HepG2 (cell line): ENCODE measurements at places on chromosomes 16 and 17. TPM values are rescaled to one million over a fixed set of nuclear protein-coding genes. Genes with fewer than 3 reads are reported as not detected.

- DNase-seq: peak; percentile 63
These were observed 480 bp downstream of the TXNL4B start for GRCh38 chr16:72092832-72093447.

DNA sequence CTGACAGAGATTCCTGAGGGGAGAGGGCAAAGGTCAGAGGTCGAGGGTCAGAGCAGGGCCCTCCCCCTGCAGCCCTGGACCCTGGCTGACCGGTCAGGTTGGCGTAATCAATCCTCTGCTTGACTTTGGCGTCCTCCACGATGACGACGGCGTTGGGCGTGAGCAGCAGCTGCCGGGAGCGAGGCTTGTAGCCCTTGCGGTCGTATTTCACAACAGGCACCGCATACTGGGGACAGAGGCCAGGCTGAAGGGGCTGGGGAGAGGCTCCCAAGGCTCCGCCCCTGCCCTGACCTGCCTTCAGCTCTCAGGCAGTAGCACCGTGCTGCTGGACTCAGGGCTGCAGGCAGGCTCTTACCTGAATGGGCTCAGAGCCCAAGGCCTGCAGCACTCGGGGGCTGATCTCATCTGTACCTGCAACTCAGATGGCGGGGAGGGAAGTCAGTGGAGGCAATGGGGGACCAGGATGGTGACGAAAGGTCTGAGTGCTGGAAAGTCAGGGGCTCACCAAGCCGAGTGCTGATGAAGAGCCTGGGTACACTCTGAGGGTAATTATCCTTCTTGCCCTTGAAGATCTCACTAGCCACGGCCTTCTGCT, 12.0 kb upstream of the CRK start:
- DNase-seq: peak; percentile 92

- peak; percentile 72 for DNase-seq
These were observed 19.3 kb downstream of the DHODH start for GRCh38 chr16:72027669-72028378.

- no peak for DNase-seq
These were observed 114.0 kb upstream of the METRNL start for GRCh38 chr17:82965371-82965770.

- DNase-seq: peak; percentile 56
These were observed 79.8 kb upstream of the TBC1D3K start for GRCh38 chr17:37844158-37844976.

DNA sequence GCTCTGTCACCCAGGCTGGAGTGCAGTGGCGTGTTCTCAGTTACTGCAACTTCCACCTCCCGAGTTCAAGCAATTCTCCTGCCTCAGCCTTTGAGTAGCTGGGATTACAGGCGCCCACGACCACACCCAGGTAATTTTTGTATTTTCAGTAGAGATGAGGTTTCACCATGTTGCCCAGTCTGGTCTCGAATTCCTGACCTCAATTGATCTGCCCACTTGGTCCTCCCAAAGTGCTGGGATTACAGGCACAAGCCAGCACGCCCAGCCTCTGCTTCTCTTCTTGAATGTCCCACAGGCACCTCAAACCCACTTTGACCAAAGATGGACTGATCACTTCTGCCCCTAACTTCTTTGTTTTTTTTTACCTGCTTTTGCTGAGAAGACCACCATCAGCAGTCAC, 4.6 kb upstream of the ARL5C start:
- no peak for DNase-seq

DNA sequence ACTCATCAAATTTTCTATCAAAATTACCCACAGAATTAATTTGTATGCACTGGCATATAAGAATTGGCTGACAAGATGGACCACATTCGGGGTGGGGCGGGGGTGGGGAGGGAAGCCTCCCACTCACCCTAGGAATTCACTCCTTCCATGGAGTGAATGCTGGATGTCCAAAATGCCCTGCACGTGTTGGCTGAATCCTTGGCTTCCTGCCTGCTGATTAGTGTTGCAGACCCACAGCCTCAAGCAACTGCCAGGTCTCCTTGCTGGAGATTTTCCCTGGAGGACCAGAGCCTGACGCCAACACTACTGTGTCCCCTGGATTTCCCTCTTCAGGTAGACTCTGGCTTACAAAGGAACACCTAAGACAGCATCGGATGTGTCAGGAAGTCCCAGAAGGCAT, 575.7 kb upstream of the CDH11 start:
- no peak for DNase-seq

- DNase-seq: no peak
These were observed 128.2 kb downstream of the CLEC16A start for GRCh38 chr16:11072420-11073153.

DNA sequence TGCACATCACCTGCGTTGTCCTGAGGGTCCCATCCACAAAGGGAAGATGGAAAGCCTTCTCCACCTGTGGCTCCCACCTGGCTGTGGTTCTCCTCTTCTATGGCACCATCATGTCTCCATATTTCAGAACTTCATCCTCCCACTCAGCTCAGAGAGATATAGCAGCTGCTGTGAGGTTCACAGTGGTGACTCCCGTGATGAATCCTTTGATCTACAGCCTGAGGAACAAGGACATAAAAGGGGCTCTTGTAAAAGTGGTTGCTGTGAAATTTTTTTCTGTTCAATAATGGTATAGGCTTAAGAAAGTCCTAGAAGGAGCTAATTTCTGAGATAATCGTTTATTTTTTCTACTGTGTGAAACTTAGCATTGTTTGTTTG, 18.7 kb downstream of the ZNF200 start:
- no peak for DNase-seq

GRCh38 chr16:12143447-12144172, 167.1 kb downstream of the SNX29 start:
- DNase-seq: no peak

GRCh38 chr17:71966459-71967313, 154.1 kb upstream of the SOX9 start:
- DNase-seq: no peak

DNA sequence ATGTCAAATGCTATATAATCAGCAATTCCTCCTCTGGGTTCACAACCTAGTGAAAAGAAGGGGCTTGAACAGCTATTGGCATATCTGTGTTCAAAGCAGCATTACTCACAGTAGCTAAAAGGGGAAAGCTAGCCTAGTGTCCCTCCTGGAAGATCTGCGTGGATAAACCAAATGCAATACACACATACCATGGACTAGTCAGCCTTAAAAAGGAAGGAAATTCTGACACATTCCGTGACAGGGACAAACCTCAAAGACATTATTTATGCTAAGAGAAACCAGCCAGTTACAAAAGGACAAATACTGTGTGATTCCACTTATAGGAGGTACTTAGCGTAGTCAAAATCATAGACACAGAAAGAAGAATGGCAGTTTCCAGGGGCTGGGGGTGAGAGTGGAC, 90.1 kb downstream of the XYLT1 start:
- no peak for DNase-seq

GRCh38 chr17:75896415-75897159, at the start of gene TRIM65:
Gene TRIM65 (minus strand): TSS chr17:75896951. CDS start chr17:75896937, 14 bp downstream.
- peak; percentile 56 for DNase-seq

- DNase-seq: peak; percentile 97
These were observed 11.2 kb upstream of the CPSF4L start for GRCh38 chr17:73272906-73273218.

- no peak for DNase-seq
These were observed 14.8 kb downstream of the TLE7 start for GRCh38 chr16:71426880-71427615.

GRCh38 chr16:3717235-3718018, at the start of gene TRAP1:
Gene TRAP1 (minus strand): TSS chr16:3717524. CDS start chr16:3717508, 16 bp downstream.
- DNase-seq: peak; percentile 50

- no peak for DNase-seq
These were observed 3.5 kb upstream of the SPATA2L start for GRCh38 chr16:89705006-89705405.

GRCh38 chr16:4380119-4381063, 8.7 kb downstream of the VASN start:
- no peak for DNase-seq

GRCh38 chr17:63277629-63278028, 168.5 kb downstream of the CYB561 start:
- no peak for DNase-seq

DNA sequence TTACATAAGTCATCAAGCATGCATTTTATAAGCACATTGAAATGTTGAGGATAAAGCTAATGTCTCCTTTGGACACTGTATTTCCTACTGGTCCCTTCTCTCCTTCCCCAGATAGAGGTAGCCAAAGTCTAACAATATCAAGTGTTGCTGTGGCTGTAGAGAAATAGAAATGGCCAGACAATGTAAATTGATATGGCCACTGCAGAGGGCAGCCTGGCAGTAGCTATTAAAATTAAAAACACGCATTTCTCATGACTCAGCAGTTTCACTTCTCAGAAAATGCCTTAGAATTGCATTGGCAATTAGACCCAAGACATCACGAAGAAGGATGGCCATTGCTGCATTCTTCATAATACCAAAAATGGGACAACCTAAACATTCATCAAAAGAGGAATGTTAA, 46.8 kb upstream of the MRTFB start:
- no peak for DNase-seq

GRCh38 chr17:37830151-37830993, 85.5 kb upstream of the HNF1B start:
- DNase-seq: peak; percentile 97

Gene GPRC5C
- 300 and 407 TPM in 2 replicates for polyA plus RNA-seq

Gene P2RX5
- polyA plus RNA-seq: 1.0 and 1.7 TPM in 2 replicates

Gene BPTF
- 52.9 and 66.1 TPM in 2 replicates for polyA plus RNA-seq

Gene SCN4A
- polyA plus RNA-seq: 0.03 and 0.04 TPM in 2 replicates

Gene CCDC200
- polyA plus RNA-seq: not detected in 2 replicates

Gene ZNF75A
- polyA plus RNA-seq: 1.4 and 2.0 TPM in 2 replicates

Gene MT1M
- polyA plus RNA-seq: not detected in 2 replicates
